ENCODE measurements at places on chromosomes 1 and 21.

DNA sequence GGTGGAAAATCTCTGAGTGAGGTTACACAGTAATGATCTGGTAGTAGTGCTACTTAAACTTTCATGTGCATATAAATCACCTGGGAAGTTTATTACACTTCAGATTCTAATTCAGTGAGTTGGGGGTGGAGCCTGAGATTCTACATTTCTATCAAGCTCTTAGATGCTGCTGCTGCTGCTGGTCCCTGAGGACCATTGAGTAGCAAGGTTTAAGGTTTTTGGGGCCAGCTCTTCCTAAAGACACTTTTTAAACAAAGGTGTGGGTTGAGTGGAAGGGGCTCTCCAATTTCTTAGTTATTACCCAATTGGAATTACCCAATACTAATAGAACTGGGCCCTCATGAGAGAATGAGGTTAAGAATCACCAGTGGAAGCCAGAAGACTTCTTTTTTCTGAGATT lies 29.5 kb downstream of the KCNA3 start:
- DNase-seq: no peak

GRCh38 chr21:14321042-14321441 lies 61.9 kb downstream of the HSPA13 start:
- DNase-seq: no peak

- DNase-seq: no peak
These were observed 61.9 kb upstream of the GJA5 start for GRCh38 chr1:147822292-147822691.

- DNase-seq: no peak
These were observed 96.4 kb downstream of the RUNX1 start for GRCh38 chr21:34952701-34953100.

DNA sequence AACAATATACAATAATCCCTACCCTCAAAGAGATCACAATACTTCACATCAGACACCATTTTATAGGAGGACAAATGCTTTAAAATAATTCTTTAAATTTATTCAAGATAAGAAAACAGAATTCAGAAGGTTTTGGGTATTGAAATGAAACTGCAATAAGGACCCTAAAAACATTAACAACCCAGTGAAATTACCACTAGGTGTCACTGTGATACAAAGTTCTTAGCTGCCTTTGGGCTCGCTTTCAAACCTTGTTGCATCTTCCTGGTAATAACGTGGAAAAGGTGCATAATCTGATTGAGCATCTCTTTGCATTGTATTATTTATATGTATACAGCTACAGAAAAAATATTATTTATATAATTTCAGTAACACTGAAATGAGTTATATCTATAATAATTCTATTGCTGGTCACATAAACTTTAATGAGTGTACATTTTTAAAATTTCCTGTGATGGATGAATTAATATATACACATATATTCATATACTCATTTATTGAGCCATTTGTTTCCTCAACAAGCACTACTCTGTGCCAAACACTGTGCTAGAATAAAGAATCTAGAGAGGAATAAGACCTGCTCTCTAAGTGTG lies 185.2 kb downstream of the FAF1 start:
- no peak for DNase-seq

DNA sequence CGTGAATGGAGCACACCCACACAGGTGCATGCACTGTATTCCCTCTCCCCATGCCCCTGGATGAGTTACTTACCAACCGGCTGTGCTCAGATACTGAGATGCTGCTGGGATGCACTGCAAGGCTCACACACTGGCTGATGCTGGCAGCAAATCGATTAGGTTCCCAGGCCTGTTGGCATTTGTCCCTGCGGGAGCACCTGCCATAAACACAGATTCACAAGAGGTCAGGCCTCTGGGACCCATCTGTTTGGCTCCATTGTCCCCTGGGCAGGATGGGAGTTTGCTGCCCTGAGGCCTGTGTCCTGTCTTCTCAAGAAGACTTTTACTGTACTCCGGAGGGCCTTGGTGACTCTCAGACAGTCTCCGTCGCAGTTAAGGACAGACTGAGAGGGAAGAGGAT lies 145.4 kb downstream of the PLXNA2 start:
- DNase-seq: no peak

GRCh38 chr1:117570988-117571409 lies 34.8 kb upstream of the TENT5C start:
- no peak for DNase-seq
